ENCODE measurements at places on chromosomes 16 and 17. TPM values are rescaled to one million over a fixed set of nuclear protein-coding genes. Genes with fewer than 3 reads are reported as not detected.

- no peak for DNase-seq
Observed at GRCh38 chr16:56858374-56858773, 6.6 kb upstream of the SLC12A3 start.

- peak; percentile 33 for DNase-seq
Observed at GRCh38 chr16:66924527-66925321, 611 bp downstream of the RRAD start.

DNA sequence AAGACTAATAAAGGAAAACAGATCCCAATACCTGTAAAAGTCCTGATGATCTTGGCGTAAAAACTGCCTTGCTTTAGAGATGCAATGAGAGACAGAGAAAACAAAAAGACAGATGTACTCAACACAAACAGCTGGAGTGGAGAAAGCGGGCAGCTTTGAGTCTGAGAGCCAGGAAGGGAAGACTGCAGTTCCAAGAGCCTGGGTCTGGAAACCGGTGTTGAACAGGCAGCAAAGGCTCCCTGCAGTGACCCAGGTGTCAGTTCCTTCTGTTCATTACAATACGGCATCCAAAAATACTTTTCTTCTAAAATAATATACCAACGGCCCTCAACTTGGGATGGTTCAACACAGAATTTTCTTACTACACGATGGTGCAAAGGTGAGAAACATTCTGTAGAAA is 29.6 kb downstream of the VPS53 start:
- DNase-seq, result no peak

Gene CDC42EP4
- total RNA-seq, result 37.7 TPM

Measured in MG63 (cell line).